ENCODE measurements at places on chromosomes 2 and 18. TPM values are rescaled to one million over a fixed set of nuclear protein-coding genes. Genes with fewer than 3 reads are reported as not detected.

- no peak for DNase-seq
Measured at GRCh38 chr2:3445891-3446290, 66.4 kb downstream of the TRAPPC12 start.

GRCh38 chr2:24052951-24053350 is 3.4 kb downstream of the FKBP1B start:
- no peak for DNase-seq

The KCNS3 gene
- 2.6 TPM for total RNA-seq

DNA sequence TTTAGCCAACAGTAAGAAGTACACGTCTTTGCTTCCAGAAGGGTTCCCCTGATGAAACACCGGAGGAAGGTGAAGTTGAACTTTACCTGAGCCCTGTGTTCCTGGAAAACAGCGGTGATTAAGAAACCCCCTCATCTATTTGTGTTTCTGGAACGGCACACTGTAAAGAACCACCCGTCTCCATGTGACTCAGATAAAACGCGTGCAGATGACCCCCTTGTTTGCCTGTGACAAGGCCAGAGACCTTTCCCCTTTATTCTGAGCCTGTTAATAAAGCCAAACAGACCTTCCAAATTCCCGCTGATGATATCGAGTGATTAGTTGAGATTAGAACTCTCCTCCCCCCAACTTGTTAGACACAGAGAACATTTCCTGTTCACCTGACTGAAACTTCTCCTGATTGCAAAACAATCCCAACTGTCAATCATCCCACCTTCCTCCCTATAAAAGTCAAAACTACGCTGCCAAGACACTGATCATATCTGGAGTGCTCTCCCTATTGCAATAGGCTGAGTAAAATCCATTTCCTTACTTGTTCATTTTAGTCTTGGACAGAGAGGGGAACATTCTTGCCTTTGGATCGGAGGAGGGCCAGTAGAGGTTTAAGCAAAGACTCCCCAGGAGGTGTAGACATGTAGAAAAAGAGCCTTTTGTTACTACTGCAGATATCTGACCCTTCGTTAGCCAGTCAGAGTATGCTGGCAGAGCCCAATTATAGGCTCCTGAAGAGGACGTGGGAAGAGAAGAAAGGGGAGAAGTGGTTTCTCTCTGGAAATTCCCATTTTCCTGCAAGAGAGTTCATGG is 914 bp upstream of the IWS1 start:
- no peak for DNase-seq

The NDC80 gene
- 24.3 TPM for total RNA-seq

GRCh38 chr2:96241227-96241626 is 24.6 kb downstream of the TMEM127 start:
- no peak for DNase-seq

DNA sequence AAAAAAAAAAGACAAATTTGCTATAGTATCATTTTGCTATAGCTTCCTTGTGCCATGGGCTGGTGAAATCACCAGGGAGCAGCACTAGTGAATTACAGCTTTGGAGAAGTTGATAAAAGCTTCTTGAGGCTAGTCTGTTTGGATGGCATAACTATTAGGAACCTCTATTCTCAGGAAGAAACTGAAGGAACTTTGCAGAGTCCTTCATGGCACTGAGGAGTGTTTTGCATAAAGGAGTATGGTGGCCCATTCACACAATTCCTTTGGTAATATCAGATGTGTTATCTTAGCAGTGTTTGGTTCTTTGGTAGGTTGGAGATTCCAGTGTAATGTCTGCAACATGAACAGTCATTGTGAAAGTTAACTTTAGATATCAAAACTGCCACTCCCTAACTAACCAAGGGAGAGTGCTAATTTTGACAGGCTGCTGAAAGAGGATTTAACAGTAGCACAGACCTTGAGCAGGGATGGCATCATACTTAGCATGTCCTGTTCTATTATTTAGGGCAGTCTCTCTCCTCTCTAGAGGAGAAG is 76.6 kb upstream of the ZFP36L2 start:
- no peak for DNase-seq

The NAT8 gene
- not detected for total RNA-seq

- no peak for DNase-seq
Measured at GRCh38 chr18:45657357-45658335, 42.4 kb downstream of the SLC14A2 start.

DNA sequence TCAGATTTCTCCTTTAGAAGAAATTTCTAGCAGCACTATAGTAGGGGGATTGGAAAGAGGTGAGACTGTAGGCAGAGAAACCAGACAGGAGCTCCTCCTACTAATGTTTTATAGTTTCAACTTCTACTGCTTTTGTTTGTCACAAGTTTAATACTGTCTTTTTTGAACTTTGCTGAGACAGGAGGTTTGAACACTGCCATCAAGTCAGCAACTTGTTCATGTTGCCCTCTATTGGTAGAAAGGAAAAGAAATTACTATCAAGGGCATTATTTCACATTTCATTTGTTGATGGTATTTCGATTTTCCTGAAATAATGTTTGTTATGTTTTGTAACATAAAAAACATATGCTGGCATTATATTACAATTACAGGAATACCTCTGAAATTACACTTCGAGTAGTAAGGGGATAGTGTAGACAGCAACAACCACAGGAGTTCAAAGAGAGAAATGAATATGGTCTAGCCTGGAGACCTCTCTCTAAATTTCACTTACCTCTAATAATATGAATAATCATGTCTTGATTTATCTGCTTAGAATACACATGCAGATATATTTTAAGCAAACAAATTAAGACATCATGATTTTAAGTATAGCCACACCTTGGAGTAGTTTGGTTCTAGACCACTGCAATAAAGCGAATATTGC is 12.4 kb upstream of the CCDC88A start:
- DNase-seq: no peak

The EEF1B2 gene
- 783 TPM for total RNA-seq

The CNDP1 gene
- not detected for total RNA-seq

DNA sequence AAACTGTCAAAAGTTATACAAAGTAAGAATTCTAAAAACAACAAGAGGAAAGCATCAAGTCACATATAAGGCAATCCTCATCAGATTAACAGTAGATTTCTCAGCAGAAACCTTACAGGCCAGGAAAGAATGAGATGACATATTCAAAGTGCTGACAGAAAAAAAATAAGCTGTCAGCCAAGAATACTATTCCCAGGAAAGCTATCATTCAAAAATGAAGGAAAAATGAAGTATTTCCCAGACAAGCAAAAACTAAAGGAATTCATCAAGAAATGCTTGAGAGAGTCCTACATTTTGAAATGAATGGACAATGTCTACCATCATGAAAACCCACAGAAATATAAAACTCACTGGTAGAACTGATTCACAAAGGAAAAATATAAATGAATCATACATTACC is 268.9 kb upstream of the OSR1 start:
- DNase-seq: no peak

The MARCO gene
- total RNA-seq: not detected

The CYRIA gene
- 27.0 TPM for total RNA-seq

GRCh38 chr18:49728542-49728941 is 84.8 kb downstream of the ACAA2 start:
- no peak for DNase-seq

DNA sequence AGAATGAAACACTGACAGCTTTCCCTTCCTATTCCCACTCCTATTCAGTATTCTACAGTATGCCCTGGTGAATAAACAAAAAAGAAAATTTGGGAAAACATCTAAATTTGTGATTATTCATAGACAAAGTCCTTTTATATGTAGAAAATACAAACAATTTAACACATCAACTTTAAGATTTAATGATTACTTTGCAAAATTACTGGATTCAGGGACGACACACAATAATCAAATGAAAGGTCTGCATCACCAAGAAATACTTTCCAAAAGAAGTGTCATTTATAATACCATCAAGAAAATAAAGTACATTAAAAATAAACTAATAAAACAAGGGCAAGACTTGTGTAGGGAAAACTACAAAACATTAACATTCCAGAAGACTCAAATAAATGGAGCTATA is 199.8 kb downstream of the KCNJ3 start:
- DNase-seq: no peak

The TCF7L1 gene
- 3.5 TPM for total RNA-seq

- DNase-seq: no peak
Measured at GRCh38 chr2:12501469-12502158, 215.1 kb upstream of the TRIB2 start.

The SP110 gene
- 5.4 TPM for total RNA-seq

- DNase-seq: no peak
Measured at GRCh38 chr2:88220718-88221117, 50.6 kb downstream of the THNSL2 start.

GRCh38 chr18:12420821-12421421 is 13.2 kb downstream of the PRELID3A start:
- no peak for DNase-seq

The MREG gene
- 6.7 TPM for total RNA-seq

DNA sequence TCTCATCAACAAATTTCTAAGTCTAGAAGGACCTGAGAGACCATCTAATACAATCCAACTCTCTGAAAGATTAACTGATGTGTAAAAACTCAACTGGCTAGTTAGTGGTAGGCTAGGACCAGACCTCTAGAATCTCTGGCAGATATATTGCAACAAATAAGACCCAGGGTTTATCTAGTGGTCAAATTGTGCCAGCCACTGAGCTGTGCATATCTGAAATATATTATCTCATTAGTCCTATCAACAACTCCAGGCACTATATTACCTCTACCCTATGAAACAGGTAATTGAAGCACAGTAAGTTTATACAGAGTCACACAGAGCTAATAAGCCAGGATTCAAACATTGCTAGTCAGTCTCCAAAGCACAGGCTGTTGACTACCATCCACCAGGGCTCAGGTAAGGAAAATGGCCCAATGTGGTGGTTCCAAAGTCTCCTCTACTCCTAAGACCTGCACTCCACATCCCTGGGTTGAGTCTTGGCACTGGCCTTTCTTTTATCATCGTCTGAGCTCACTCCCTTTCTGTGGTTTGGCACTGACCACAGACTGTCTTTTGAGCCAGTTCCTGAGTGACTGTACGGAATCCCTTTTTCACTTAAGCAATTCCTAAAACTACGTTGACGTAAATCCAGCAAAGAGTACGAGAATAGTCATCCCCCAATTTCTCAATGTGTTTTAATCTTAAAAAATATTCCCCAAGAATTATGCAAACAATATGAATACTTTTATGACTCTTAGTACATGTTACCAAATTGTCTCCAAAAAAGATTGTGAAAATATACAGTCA is 11.9 kb upstream of the PID1 start:
- no peak for DNase-seq

Data from pulmonary artery endothelial cell (primary cell).